ENCODE measurements at places on chromosomes 5 and 9.

GRCh38 chr5:84383296-84383815 lies 1.3 kb downstream of the EDIL3 start:
- DNase-seq: no peak

- DNase-seq: no peak
Measured at GRCh38 chr9:35520364-35520710, 30.4 kb downstream of the RUSC2 start.

DNA sequence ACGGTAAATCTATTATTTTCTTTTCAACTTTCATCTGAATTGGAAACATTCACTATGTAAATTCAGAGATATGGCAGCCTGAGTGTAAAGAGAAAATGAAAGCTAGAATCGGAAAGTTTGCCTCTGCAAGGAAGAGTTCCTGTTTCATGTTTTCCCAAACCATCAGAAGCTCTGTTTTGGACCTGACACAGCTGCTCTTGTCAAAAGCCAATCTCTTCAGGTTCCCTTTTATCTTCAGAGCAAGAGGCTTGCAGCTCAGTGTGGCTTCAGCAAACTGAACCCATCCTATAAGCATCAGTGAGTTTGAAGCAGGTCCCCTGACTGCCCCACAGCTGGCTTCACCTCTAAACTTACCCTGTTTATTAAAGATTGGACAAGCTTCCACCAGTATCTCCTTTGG lies 1099.7 kb downstream of the DTWD2 start:
- no peak for DNase-seq

GRCh38 chr5:108749128-108749861 lies 1.6 kb downstream of the FER start:
- no peak for DNase-seq

DNA sequence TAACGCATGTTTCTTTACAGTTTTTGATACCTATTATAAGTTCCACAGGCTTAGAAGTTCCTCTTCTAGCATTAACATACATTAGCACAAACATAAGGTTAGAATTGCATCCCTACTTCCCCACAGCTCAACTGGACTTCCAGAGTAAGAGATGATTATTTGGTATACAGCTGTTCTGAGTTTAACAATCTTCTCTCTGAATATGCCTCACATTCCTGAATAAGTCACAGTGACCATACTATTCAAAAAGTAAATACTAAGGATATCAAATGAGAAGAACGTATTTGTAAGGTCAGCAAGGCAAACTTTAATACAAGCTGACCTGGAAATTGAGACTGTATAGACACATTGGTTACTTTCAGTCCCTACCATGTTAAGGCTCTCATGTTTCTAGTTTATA lies 21.3 kb downstream of the NR6A1 start:
- no peak for DNase-seq

DNA sequence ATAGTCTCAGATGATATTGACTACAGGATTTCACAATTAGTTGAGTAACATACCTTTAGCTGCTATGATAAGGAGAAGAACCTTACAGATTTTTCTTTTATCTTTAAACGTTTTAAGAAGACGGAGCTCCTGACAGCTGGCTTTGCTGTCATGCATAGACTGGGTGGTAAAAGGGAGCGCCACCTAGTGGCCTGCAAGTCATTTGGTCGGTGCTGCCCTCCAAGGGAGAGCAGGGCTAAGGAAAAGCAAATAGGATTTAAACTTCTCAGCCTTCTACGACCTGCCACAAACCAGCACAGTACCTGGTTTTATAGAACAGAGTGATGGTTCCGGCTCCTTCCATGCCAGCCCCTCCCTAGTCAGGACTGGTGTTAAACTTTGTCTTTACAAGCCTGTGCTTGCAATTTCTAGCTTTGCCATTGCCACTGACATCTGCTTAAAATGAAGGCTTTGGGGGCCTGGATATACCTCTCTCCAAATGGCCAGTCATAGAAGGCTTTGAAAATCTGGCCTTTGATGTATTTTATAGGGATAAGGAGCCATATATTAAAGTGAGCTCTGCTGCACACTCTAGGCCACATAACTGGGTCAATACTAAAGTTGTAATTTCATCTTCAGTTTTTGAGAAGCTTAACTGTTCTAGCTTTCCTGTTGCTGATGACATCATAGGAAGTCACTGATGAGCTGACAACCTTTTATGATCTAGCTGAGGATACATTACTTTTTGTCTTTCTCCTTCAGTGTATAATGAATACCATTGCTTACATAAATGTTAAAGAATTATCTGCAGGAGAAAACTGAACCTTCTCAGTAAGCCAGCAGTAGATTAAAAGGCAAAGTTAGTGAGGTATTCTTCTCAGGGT lies 31.1 kb upstream of the ADAMTSL1 start:
- peak; percentile 71 for DNase-seq

GRCh38 chr9:20873240-20873865 lies 158.1 kb downstream of the HACD4 start:
- no peak for DNase-seq

- no peak for DNase-seq
Measured at GRCh38 chr5:50501491-50502228, 60.6 kb upstream of the EMB start.

GRCh38 chr9:108039012-108039411 lies 549.4 kb upstream of the KLF4 start:
- DNase-seq: no peak

GRCh38 chr9:119409552-119409951 lies 40.3 kb upstream of the BRINP1 start:
- DNase-seq: no peak

DNA sequence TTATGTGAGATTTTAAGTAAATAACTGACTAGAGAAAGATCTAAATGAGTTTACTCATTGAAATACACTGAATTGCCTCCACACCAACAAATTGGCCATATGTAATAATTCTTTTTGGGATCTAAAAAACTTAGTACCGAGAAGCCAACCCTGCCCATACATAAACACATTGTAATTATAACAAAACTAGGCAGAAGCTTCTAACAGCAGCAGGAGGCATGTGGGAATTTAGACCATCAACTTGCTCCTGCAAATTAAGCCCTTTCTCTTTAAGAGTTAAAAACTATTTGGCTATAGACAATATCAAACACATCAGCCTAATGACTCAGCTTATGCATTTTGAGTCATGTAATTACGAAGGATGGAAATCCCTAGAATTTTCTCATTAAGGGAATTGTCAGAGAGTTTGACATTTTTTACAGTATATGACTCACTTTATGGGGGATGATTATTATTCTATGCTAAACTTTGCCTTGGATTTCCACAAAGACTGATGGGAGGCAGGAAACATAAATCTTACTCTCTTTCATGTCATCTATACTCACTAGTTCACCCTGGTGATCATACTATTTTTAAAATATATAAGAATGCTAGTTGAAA lies 1.0 kb downstream of the IL7R start:
- no peak for DNase-seq

GRCh38 chr5:19001054-19001453 lies 986.9 kb downstream of the CDH18 start:
- DNase-seq: no peak

- no peak for DNase-seq
Measured at GRCh38 chr5:142814122-142814521, 43.9 kb downstream of the ARHGAP26 start.

DNA sequence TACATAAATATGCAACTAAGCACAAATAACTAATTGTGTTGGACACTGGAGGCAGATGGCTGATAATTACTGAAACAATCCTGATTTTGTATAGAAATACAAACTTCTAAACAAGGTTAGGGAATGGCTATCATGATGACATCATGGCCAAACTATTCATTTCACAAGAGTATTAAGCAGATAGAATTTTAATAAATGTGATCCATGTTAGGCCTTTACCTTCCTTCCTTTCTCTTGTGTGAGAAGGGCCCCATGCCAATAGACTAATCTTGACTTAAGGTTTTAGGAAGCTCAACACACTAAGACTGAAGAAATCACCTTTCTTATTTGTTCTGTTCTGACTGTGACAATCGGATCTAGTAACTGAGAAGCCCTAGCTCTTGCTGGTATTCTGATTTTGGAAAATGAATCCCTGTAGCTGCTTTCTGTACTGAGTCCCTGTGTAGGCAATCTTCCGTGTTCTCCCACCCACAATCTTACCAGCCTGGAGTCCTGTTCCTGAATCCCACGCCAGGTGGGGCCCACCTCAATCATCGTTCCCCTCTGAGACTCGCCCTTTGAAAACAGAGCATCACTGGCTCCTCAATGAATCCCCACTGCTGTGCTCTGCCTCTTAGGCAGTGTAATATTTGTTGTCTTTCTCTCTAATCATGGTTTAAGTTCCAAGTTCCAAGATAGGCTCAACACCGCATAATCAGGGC lies 168.7 kb upstream of the GNA14 start:
- DNase-seq: no peak

DNA sequence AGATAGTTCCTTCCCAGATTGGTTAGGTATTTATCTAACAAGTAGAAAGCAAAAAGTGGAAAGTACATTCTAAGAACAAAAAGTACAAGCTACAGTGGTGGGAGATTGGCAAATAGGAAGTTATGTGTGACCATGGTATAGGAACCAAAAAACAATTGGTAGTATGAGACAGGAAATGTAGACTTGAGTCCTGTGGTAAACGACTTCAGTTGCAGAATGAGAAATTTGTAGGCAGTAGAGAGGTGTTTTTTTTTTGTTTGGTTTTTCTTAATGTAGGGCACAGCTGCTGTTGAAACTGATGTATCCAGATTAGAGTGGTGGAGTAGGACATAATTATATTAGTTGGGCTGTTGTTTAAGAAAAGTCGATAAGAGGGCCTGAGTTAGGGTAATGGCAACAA lies 72.0 kb downstream of the CCNH start:
- DNase-seq: no peak

- DNase-seq: no peak
Measured at GRCh38 chr9:7906783-7907550, 107.4 kb upstream of the DMAC1 start.

- no peak for DNase-seq
Measured at GRCh38 chr9:69030851-69031645, 4.5 kb upstream of the FXN start.

DNA sequence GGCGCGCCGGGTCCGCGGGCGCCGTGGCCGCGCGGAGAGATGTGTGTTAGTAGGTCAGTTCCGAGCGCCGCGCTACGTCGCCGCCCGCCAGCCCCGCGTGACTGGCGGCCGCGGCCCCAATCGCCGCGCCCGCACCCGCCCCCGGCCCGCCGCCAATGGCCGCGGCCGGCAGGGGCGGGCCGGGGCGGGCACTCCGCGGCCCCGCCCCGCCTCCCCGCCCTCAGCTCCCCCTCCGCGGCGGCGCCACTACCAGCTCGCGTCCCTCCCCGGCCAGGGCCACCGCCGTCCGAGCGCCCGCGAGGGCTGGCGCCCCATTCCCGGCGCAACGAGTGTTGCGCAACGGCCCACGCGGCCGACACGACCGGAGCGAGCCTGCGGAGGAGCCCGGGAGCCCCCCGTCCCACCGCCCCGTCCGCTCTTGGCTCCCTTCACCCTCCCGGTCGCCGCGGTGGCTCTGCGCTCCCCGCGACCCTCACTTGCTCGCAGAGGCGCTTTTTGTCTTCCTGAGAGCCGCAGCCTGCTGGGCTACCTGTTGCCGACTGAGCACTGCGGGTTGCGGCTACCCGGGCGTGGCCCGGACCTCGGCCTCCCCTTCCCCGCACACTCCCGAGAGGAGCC lies at the start of gene NFIL3:
TSS of gene NFIL3 (minus strand) at position 48 of the 618 bp plus-strand sequence. CDS start 13,098 bp downstream, outside the sequence.
- DNase-seq: peak; percentile 79

GRCh38 chr9:92158097-92158601 lies 42.9 kb upstream of the SPTLC1 start:
- DNase-seq: no peak

DNA sequence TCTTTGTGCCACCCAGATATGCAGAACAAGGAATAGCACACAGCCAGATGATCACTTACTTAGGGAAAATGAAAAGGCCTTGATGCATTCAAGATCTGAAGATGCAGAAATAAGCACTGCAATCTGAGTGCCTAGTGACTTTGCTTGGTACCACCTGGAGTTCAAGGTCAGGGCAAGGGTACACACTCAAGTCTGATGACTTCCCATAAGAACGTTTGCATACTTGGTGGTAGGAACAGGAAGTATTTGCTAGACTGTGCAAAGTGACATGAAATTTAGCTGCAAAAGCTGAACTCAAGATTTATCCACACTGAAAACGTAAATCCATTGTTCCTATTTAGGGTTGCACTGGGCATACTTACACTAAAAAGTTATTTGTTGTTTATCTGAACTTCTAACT lies 177.1 kb downstream of the PIK3R1 start:
- no peak for DNase-seq

DNA sequence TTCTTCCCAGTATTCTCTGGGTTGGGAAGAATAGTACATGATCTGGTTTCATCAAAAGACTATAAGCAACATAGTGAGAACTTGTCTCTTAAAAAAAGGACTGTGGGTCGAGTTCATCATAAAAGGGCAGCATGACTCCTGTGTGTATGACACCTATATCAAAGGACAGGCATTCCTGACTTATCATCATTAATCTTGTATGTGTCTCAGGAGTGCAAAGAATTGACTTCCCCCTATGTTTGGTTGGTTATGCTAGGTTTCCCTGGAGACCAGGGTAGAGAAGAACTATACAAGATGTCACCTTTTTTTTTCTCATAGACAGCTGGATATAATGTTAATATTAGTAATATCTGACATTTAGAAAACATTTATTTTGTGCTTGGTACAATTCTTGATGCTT lies 173.1 kb upstream of the ANKRD55 start:
- no peak for DNase-seq

- DNase-seq: no peak
Measured at GRCh38 chr5:20476016-20476415, 488.0 kb upstream of the CDH18 start.

DNA sequence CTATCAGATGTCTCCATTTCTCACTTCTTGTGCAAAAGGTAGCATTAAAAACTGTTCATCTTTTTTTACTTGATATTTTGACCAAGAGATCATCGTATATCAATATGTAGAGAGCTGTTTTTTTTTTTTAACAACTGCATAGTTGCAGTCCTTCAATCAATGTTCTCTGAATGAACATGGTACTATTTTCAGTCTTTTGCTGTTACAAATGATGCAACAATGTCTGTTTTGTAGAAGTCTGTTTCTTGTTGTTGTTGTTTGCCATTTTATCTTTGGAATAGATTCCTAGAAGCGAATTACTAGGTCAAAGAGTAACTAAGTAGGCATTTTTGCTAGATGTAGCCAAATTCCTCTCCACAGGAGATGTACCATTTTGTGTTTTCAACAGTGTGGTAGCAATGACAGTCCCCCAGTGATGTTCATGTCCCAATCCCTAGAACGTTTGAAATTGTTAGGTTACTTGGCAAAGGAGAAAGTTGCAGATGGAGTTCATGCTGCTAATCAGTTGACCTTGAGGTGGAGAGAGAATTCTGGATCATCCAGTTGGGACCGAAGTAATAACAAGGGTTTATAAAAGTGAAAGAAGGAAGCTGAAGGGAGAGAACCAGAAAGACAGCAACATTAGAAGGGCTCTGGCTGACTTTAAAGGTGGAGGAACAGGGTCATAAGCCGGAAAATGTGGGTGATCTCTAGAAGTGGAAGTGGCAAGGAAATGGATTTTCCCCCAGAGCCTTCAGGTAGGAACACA lies 6.3 kb downstream of the MTREX start:
- DNase-seq: no peak

GRCh38 chr5:52656569-52657246 lies 131.0 kb upstream of the ITGA1 start:
- no peak for DNase-seq

Data from caudate nucleus (tissue), 63 donors.